ENCODE measurements at places on chromosomes 3 and 15. TPM values are rescaled to one million over a fixed set of nuclear protein-coding genes. Genes with fewer than 3 reads are reported as not detected.

The DGKG gene
- total RNA-seq, result 0.81 TPM

The SLC12A1 gene
- not detected for total RNA-seq

The CNTN4 gene
- 51.3 TPM for total RNA-seq

The CCDC174 gene
- 22.4 TPM for total RNA-seq

The IGDCC3 gene
- total RNA-seq, result 51.2 TPM

The DNAJC19 gene
- total RNA-seq, result 55.4 TPM

The SEMA5B gene
- 0.84 TPM for total RNA-seq

The CLDN16 gene
- 0.27 TPM for total RNA-seq

The CLDN18 gene
- total RNA-seq, result not detected

The ITIH4 gene
- total RNA-seq, result 3.7 TPM

The TGM5 gene
- not detected for total RNA-seq

The RAB11A gene
- total RNA-seq, result 232 TPM

GRCh38 chr3:148948913-148949657 is 42.3 kb upstream of the GYG1 start:
- DNase-seq, result no peak

DNA sequence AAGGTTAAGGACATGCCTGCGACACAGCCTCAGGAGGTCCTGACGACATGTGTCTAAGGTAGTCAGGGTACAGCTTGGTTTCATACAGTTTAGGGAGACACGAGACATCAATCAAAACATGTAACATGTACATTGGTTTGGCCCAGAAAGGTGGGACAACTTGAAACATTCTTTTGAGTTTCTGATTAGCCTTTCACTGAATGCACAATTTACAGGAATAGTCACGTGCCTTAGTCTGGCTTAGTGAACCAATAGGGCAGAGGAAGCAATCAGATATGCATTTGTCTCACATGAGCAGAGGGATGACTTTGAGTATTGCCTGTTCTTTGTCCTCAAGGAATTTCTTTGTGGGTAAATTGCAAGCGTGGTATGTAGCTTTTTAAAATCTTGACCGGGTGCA is 24.5 kb upstream of the HDAC11 start:
- no peak for DNase-seq

GRCh38 chr15:80558631-80559319 is 136.3 kb upstream of the ABHD17C start:
- no peak for DNase-seq

DNA sequence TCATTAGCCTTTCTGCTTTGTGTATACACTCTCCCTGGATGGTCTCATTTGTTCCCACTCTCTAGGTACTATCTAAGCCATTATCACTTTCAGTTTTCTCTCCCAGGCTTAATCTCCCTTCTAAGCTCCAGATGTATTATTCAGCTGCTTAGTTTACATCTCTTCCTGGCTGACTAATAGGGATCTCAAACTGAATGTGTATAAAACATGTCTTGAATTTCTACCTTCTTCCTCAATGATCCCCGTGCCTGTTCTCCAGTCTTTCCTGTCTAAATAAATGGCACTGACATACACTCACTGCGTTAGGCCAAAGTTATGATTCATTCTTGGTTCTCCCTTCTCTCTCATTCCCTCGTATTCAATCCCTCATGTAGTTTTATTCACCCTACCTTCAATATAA is 127.3 kb downstream of the NR2F2 start:
- no peak for DNase-seq

GRCh38 chr15:83848315-83849050 is 194.6 kb downstream of the ADAMTSL3 start:
- no peak for DNase-seq

DNA sequence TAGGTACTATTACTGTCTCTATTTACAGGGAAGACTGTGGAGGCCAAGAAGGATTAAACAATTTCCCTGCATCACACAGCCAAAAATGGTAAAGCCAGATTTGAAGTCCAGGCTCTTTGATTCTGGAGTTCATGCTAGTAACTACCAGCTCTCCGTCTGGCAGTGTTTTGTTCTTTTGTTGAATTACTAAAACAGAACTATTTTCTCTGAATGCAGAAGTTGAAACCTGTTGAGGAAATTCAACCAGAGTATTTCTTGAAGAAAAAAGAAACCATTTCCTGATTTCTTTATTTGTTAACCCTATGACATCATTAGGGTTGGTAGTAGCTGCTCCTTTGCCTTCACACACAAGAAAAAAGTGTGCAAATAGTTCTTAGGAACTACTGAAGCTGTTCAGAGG is 34.3 kb downstream of the CRTC3 start:
- DNase-seq, result no peak

GRCh38 chr15:92365084-92365483 is 28.6 kb upstream of the ST8SIA2 start:
- no peak for DNase-seq

DNA sequence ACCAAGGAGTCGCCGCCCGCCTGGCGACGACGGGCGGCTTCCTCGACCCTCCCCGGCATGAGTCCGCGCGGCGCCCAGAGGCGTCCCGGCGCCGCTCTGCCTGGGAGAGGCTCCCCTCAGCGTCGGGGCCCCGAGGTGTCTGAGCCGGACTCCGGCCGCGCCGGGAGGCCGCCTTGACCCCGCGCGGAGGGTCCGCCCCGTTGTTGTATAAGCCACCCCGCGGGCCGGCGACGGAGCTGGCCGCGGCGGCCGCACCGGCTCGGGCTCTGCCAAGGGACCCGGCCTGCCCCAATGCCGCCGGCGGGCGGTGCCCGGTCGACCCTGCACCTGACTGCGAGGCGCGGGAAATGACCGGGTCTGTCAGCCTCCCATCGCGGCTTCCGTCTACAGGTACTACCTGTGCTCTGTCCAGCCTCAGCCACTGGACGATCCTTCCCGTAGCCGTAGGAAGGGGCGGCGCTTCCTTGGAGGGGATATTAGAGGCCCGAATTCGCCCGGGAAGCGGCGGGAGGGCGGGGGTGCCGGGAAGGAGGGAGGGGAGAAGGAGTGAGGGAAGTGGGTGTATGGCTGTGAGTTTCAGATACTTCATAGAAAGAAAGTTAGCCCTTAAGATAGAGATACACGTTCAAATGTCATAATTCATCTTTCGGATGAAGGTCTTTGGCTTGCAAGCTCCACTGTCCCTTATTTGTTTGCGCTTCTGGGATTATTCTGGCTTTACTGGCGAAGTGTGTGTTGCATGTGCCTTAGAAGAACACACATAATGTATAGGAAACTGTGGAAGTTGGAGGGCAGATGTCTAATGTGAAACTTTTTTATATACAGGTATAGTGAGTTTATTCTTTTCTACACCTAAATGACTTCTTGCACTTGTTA is 620 bp downstream of the ABHD5 start:
- DNase-seq, result peak; percentile 88

- no peak for DNase-seq
Measured at GRCh38 chr3:193389335-193389734, 10.8 kb upstream of the ATP13A5 start.

DNA sequence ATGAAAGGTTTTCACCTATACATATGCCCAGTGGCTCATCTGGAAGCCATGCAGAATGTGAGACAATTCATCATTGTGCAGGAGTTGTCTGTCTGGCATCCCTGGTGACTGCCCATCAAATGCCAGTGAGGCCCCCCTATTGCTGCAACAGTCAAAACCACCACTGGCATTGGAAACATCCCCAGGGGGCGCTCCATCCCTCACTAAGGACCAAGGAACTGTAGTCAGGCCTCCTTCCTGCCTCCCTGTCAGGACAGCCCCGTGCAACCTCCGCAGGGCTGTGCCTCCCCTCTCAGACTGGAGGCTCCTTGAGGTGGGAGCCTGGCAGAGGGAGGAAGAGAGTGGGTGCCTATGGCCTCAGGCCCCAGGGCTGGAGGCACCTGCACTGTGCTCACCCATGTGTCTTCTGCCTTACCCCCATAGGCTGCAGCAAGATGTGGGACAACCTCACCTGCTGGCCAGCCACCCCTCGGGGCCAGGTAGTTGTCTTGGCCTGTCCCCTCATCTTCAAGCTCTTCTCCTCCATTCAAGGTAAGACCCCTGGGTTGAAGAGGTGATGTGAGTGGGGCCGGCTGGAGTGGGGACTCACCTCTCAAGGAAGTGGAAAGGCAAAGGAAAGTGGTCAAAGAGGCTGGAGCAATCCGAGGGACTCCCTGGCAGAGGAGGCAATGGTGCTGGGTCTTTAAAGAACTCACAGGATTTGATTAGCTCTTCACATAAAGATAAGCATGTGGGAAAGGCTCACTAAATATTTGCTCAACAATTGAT is 16.5 kb downstream of the VIPR1 start:
- DNase-seq, result no peak

- no peak for DNase-seq
Measured at GRCh38 chr3:72345980-72346379, 502.3 kb downstream of the SHQ1 start.

GRCh38 chr15:48678851-48679250 is 33.3 kb upstream of the FBN1 start:
- no peak for DNase-seq

GRCh38 chr3:119013951-119014350 is 20.7 kb downstream of the IGSF11 start:
- DNase-seq, result no peak

DNA sequence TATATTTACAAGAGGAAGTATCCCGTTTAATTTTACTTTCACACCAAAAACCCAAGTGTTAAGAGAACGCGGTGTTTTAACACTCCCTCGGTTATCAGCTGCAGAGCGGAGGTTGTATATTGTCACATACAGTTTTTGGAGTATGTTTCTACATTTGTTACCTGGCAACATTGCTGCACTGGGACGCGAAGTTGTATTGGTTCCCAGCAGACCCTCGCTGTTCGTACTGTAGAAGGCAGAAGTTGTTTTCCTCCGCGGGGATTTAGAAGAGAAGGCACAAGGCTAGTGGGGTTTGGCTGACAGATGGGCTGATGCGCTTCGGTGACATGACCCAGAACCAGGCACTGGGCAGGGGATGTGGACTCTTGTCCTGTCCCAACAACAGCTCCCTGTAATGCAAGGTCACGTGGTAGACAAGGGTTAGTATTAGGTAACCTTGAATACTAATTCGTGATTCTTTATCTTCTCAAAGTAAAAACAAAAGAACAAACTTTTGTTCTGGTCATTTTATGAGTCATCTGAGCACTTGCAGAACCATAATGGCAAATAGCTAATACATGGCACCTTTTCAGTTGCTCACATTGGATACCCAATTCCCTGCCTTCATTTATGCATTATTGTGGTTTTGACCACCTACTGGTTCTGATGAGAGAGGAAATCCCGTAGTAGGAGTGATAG is 230.4 kb upstream of the BHLHE40 start:
- DNase-seq, result no peak

- no peak for DNase-seq
Measured at GRCh38 chr15:70414626-70415025, 316.9 kb upstream of the TLE3 start.

GRCh38 chr3:38878646-38879045 is 62.6 kb upstream of the SCN10A start:
- DNase-seq, result no peak

DNA sequence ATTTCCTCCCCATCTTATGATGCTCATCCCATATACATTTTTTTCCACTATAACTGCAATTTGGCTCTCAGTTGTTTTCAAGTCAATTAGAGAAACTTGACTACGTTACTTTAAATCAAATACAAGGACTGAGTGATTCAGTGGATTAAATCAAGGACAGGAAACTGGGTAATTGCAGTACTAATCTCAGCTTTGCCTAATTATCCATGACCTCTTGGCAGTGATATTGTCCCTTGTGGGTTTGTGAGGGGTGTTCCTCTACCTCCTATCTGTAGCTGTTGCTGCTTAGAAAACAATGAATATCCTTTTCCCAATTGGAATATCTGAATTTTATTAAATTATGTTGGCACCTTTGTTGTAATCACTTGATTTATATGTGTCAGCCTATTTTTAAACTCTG is 79.4 kb downstream of the ZPLD1 start:
- no peak for DNase-seq

DNA sequence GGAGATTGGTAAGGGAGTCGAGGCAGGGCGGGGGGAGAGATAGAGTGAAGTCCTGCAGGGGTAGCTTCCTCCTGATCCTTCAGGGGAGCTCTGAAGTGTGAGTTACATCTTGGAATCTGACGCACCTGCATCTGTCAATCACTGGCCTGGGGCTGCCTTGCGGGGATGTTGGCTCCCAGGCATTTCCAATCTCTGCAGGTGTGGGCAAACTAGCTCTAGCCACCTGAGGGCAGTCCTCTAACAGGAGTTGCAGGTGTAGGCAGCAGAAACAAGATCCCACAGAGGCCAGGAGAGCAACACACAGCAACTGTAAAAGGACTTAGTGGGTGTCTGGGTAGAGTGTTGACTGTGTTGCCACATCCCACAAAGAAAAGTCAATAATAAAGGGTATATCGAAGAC is 63.6 kb downstream of the ZNF621 start:
- peak; percentile 43 for DNase-seq

GRCh38 chr3:194343561-194343893 is 7.6 kb downstream of the CPN2 start:
- no peak for DNase-seq

GRCh38 chr3:40645883-40646282 is 121.1 kb downstream of the ZNF621 start:
- DNase-seq, result no peak

- DNase-seq, result no peak
Measured at GRCh38 chr3:192244591-192244990, 482.8 kb downstream of the FGF12 start.

GRCh38 chr3:19901337-19901736 is 32.7 kb downstream of the EFHB start:
- DNase-seq, result no peak

All from Caco-2 (cell line).